ENCODE measurements at places on chromosomes 4 and X. TPM values are rescaled to one million over a fixed set of nuclear protein-coding genes. Genes with fewer than 3 reads are reported as not detected.

DNA sequence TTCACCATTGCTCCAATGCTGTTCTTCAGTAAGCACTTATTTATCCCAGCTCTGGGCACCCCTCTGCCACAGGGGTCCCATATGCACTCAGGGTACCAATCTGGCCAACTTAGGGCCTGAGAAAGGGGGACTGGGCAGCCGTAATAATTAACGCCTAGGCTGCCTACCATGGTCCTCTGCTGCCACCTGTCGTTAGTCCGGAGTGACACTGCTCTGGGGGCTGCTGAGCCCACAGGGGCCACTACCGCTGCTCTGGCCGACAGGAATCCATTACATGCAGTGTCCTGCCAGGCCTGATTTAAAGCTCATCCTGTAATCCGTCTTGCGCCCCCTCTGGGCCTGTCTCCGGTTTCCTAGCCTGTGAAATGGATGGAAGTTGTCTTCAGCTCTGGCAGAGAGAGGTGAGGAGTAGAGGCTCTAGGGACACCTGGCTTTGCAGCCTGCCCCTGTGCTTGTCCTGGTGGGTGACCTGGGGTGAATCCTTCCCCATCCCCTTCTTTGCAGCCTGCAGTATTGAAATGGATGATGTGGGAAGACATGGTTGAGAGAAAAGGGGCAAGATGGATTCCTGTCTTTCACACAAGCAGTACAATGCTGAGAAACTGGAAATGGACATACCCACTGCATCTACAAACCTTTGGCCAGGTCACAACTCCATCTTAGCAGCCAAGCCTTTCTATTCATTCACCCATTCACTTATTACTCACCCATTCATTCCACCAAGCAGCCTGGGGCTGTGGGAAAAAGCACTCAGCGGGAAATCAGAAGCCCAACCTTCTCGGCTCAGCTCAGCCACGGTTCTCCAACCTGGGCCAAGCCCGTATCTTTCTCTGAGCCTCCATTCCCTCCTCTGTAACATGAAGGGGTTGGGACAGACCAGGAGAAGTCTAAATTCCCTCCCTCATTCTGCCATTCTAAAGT, 116.3 kb upstream of the NALF2 start:
- DNase-seq = peak; percentile 81

- DNase-seq = no peak
These were observed 79.8 kb downstream of the IQCM start for GRCh38 chr4:149735796-149736195.

MAP3K15 gene
- total RNA-seq = 0.41 TPM

- no peak for DNase-seq
These were observed 25.3 kb downstream of the HS6ST2 start for GRCh38 chrX:132933170-132933569.

DNA sequence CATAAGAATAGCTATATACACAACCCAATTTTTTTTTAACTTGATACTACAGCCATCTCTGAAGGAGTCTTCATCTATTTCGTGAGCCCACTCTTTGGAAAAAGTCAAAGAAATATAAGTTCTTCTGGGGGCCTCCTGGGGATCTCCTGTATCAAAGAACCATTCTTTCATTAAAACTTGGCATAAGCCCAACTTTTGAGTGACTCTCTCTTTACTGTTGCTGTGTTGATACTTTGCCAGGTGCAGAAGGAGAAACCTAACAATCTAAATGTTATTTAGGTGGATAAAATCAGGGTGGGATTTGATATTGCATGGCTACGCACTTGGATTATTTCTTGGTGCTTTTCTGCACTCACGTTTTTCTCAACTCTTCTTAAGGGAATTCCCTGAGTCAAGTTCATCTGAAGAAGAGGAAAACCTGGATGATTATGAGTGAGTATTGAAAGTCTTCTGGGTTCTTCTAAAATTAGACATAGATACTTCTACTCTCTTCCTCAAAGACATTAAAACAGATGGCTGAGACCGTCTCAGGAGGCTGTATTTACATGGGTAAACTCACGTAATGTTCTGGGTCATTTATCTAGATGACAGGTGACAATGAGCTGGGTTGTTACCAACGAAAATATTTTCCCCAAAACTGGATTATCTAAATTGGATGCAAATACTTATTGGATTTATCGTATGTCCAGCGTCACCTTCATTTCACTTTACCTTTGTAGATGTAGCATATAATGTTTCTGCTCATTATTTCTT, 25.2 kb downstream of the BMX start:
- no peak for DNase-seq

EVC2 gene
- 9.7 TPM for total RNA-seq

REELD1 gene
- not detected for total RNA-seq

GABRG1 gene
- total RNA-seq = not detected

EIF2S3 gene
- total RNA-seq = 194 TPM

CXCL3 gene
- 1.4 TPM for total RNA-seq

DNA sequence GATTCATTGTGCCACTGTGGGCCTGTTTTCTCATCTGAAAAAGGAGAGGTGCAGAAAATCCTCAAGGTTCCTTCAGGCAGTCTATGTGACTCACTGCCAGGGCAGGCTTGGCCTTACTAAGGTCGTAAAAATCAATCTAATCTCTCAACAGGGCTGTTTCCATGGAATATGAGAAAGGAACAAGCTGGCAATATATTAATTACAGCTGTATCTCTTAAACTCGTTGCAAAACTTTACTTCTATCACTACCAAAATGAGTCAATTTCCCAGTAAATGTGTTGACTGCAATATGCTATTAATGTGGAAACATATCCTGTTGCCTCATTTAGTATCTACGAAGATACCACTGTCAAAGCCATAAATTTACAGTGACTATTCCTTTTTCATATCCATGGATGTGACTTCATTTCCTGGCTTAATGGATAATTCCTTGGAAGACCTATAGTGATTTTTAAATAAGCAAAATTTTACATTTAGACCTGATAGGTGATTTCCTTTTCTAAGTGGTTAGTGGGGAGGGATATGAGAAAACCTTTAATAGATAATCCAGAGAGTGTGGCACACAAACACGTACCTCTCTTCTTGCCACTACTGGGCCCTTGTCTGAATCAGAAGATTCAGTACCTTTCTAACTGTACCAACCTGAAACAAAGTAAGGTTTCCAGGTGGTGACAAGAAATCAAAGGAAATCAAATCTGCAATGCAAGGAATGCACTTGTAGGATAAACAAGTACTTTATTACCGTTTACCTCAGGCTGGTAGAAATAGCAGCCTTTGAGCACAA, 127.4 kb upstream of the FTHL17 start:
- no peak for DNase-seq

DNA sequence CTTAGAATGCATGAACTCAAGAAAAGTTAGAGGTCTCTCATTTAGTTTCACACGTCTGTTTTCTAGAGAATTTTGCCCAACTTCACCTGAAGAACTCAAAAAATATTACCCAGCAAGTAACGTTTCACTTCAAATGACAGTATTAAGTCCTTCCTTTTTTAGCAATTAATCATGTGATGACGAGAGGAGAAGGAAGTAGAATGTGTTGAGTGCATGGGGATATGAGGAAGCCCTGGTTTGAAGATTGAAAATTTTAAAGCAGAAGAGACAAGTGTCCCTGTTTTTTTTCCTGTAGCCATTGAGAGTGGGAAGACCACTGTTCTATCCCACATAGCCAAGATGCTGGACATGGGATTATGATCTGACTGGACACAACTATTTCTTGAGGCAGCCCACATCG, 406.3 kb upstream of the CPEB2 start:
- DNase-seq = no peak

- DNase-seq = no peak
These were observed 6.8 kb downstream of the SRPX2 start for GRCh38 chrX:100650841-100651240.

DNA sequence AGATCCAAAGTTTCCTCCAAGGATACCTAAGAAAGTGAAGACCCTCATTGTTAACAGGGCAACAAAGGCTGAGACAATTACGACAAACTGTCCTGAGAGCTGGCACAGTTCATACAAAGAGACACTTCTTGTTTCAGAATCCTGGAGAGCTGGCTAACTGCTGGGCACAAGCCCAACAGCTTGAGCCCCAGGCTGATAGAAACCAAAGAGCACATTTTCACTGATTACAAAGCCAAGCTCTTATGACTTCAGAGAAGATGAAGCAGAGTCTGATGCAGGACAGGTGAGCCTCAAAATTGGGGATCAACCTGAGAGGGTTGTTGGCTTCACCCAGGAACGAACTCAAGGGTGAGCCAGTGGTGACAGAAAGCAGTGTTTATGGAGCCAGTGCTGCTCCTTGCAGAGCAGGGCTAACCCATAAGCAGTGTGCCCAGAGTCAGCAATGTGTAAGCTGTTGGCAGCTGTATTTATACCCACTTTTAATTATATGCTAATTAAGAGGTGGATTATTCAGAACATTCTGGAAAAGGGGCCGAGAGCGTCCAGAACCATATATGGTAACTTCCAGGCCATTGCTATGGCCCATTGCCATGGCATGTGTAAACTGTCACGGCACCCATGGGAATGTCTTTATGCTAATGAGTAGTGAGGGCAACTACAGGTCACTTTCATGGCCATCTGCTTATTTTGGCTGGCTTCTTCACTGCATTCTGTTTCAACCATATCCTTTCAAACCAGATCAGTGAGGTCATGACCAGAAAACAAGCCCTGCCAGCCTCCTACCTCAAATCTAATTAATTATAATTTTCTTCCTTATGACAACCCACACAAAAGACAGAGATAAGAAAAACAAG, 183.7 kb downstream of the EVC2 start:
- peak; percentile 92 for DNase-seq

DNA sequence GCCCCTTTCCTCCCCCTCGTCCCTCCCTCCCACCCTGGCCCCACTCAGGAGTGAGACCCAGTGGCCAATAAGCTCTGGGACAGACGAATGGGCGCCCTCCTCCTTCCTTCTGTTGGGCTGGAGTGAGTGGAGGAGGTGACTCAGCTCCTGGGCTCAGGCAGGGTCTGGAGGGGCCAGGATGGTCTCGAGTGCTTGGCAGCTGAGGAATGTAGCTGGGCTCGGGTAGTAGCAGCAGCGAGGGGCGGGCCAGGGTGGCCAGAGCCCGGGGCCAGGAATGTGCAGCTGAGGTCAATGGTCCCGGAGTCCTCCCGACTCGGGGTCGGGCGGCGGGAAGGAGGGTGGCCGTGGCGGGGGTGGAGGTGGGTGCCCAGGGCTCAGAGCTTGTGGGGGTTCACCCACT, 15.0 kb downstream of the G6PD start:
- DNase-seq = no peak

GAGE12J gene
- not detected for total RNA-seq

DNA sequence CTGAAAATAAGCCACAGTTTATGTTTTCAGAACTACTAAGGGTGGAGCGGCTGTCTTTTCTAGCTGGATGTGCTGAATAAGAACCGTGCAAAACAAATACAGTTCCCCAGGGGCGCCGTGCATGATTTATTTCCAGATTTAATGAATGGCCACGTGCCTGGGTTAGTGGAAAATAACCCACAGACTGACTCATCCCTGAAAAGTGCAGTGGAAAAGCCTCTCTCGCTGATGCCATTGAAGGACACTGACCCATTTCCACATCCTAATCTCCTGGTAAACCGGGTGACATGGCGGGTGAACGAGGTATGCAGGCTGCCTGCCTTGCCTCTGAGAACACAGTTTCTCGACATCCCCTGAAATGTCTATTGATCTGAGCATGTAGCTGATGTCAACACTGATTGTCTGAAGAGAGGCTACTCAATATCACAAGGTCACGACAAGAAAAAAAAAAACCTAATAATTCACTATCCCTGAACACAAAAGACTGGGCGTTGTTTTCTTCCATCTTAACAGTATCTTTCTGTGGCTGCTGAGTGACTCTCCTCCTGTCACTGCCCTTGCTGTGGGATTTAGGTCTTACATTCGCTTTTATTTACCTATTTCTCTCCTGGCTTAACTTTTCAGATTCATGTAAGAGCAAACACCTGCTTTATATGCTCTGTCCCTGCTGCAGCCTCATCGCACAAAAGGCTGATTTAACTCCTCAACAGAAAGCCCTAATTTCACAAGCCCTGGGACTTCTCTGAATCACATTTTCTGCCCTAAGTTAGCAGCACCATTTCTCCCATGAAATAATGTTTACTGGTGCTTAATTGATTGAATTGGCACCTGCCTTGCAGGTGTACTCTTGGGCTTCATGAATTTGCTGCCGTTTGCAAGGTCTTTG, 76.9 kb upstream of the SCOC start:
- DNase-seq = peak; percentile 69

DNA sequence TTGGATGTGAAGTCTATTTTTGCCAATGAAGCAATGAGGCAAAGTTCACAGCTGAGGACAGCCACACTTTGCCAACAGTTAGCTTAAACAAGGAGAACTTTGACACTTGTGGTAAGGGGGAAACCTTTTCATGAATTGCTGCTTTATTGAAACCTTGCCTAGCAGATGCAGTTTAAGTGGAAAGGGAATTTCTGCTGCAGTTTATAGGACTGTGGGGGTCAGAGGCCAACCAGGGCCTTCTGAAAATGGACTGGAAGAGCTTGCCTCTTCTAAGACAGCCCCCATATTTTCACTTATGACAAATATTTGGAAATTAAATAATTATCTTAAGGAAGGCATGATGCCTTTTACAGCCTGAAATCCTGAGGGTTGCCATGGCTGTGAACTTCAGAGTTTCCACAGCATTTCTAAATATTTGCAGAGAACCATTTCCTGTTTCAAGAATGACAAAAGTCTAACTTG, 550.3 kb downstream of the RAB28 start:
- DNase-seq = no peak

AFM gene
- not detected for total RNA-seq

- no peak for DNase-seq
These were observed 4.2 kb downstream of the CXorf65 start for GRCh38 chrX:71102292-71102691.

- no peak for DNase-seq
These were observed 94.5 kb upstream of the ENPP6 start for GRCh38 chr4:184312126-184312525.

DNA sequence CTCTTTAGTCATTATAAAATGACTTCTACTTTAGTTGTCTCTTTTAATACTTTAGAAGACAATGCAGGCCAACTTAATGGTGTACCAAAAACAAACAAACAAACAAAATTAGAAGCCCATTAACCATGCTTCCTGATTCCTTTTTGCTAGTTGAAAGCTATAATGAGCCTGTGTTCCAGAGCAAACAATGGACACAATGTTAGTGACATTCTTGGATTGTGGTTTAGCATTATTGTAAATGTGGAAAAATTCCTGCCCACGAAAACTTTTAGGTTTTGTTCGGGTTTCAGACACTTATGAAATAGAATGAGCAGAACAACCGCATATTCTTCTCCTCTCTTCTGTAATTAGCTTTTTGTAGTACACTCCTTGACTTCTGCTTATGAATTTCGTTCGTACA, 1682.7 kb upstream of the PCDH7 start:
- no peak for DNase-seq

DNA sequence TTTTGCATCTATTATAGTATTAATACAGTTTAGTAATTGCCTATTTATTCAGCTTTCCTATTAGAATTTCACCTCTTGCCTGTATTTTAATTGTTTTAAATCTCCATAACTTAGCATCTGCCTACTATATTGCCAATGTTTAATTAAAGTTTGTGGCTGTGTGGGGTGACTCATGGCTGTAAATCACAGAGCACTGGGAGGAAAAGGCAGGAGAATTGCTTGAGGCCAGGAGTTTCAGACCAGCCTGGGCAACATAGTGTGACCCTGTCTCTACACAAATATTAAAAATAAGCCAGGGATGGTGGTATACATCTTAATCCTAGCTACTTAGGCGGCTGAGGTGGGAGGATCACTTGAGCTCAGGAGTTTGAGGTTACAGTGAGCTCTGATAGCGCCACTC, 14.5 kb upstream of the CCSER1 start:
- no peak for DNase-seq

INTS12 gene
- 19.3 TPM for total RNA-seq

TSPAN6 gene
- total RNA-seq = 28.4 TPM

- peak; percentile 47 for DNase-seq
These were observed 64.9 kb downstream of the PRSS12 start for GRCh38 chr4:118287711-118288451.

All from tongue (tissue), 3 donors.